ENCODE measurements at places on chromosomes 13 and 19.
A peak's percentile ranks its signal among the peaks of the same experiment; 100 is the strongest.

DNA sequence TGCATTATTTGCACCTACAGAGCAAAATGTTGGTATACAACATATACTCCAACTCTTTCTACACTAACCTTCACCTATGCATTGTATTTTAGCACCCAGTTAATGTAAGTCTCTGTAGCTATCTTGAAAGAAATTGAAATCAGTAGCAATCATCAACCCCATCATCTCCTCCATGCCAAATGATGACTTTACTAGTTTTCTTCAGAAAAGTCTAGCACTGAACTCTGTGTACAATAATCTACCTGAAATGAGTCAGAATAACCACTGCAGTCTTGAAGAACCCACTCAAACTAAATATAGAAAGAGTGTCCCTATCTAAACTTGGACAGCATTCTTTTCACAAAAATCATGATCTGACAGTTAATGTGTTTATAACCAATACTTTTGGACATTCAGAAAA lies 9.8 kb downstream of the IRS2 start:
- no peak for DNase-seq

- DNase-seq = peak; percentile 14
Observed at GRCh38 chr19:12784394-12784870, 6.9 kb upstream of the JUNB start.

DNA sequence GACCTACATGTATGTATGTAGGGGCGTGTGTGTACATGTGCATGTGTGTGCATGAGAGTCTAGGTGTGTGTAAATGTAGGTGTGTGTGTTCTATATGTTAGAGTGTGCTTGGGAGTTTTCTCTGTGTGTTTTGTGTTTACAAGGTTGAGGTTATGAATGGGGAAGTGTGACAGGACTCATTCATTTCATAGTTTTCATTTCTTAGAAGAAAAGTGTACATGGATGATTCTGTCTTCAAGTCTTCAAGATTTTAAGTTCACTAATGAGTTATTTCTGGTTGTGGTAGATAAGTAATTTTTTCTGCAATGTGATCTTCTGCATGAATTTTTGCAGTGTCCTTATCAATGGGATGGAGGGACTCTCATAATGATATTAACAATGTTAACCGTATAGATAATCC lies 118.2 kb upstream of the SLC10A2 start:
- no peak for DNase-seq

- no peak for DNase-seq
Observed at GRCh38 chr19:50401605-50402450, 16.9 kb upstream of the SPIB start.

- DNase-seq = no peak
Observed at GRCh38 chr13:31015199-31015598, 82.7 kb downstream of the TEX26 start.

- DNase-seq = no peak
Observed at GRCh38 chr13:91115776-91116175, 231.7 kb upstream of the MIR17HG start.

GRCh38 chr13:106403280-106403679 lies 132.2 kb downstream of the EFNB2 start:
- no peak for DNase-seq

DNA sequence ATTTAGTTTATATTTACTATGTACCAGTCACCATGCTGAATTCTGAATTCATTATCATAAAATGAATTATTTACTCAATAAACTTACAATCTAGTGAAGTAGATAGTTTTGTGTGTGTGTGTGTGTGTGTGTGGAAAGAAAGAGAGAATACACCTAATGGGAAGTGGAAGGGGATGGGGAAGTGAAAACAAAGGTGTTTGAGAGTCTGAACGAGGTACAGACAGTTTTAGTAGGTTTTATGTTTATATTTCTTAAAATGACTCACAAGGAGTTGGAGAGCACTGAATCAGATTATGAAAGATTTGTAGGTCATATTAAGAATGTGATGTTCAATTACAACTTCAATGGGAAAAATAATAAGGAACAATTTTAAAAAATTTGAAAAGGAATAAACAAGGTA lies 1753.0 kb downstream of the SLITRK1 start:
- DNase-seq = no peak

GRCh38 chr13:21232196-21232595 lies 55.7 kb downstream of the MRPL57 start:
- no peak for DNase-seq

- DNase-seq = no peak
Observed at GRCh38 chr13:83557845-83558244, 324.4 kb downstream of the SLITRK1 start.

DNA sequence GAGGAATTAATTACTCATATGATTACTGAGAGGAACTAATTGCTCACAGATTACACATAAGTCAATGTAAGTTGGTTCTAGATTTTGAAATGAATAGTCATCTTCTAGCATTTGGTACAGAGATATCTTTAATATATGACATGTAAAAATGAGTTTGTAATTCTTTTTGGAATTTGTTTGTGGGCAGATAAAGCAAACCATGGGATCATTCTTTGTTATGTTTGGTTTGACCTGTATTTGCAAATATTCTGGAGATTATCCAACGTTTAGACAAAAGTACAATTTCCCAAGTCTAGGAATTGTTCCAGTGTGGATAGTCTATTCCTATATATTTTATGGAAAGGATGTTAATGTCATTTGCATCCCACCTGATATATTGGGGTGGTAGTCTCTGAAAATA lies 309.6 kb upstream of the EDNRB start:
- DNase-seq = no peak

DNA sequence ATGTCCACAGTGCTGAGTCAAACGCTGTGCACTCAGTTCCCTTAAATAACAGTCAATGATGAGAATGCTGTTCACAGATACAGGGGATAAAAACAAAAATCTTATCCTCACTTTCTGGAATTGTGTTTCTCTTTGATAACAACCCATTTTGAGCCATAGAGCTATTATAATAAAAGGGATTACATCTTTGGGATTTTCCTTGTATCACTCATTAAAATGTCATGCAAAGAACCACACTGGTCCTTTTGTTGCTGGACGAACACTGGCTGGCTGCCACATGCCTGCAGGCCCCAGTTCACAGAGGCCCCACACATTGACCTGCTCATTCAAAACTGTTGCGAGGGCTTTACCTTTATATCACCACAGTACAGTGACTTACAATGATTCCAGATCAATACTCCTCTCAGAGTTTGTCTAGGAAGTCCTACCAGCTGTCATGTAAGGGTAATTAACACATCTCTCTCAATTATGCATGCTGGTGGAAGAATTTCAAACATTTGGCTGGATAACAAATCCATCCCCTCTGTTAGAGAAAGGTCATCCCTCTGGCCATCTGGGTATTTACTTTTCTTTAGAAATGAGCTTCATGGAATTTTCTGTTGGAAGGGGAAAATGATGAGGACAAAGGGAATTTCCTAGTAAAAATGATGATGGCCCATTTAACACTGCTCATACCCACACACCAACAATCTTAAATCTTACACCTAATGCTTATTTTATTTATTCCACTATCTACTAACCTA lies 85.9 kb downstream of the MBNL2 start:
- DNase-seq = no peak

- DNase-seq = no peak
Observed at GRCh38 chr19:33221638-33222037, 4.0 kb downstream of the SLC7A10 start.

DNA sequence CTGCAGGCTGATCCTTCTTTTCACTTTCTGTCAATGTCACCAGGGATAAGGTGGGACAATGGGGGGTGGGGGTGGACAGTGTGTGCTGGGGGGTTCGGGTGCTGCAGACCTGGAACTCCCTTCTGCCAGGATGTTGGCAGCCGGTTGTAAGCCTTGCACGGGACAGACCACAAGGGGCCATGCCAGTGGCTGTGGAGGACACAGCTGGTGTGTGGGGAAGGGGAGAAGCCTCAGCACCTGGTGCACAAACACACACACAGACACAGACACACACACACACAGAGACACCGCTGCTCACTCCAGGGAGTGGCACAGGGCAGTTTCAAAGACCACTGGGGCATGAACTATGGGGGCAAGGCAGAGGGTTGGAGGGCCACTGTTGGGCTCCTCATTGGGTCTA lies 3.6 kb downstream of the F2RL3 start:
- no peak for DNase-seq

DNA sequence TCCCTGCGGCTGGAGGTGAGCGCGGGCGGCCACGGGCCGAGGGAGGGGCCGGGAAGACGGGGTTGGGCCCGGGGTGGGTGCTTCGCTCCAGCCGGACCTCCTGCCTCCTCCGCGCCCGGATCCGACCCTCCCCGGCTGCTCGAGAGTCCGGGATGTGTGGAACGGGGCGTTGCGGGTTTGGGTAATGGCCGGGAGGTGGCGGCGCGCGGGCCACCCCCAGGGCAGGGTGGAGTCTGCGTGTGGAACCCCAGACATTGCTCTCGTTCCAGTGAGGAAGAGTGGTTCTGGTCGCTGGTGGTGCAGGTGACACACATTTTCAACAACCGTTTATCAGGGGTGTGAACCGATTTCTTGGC lies 38.8 kb downstream of the ARHGEF7 start:
- peak; percentile 34 for DNase-seq

- DNase-seq = no peak
Observed at GRCh38 chr19:41156207-41156606, 36.8 kb upstream of the CYP2S1 start.

GRCh38 chr19:34320277-34320676 lies 44.7 kb upstream of the GPI start:
- DNase-seq = no peak

DNA sequence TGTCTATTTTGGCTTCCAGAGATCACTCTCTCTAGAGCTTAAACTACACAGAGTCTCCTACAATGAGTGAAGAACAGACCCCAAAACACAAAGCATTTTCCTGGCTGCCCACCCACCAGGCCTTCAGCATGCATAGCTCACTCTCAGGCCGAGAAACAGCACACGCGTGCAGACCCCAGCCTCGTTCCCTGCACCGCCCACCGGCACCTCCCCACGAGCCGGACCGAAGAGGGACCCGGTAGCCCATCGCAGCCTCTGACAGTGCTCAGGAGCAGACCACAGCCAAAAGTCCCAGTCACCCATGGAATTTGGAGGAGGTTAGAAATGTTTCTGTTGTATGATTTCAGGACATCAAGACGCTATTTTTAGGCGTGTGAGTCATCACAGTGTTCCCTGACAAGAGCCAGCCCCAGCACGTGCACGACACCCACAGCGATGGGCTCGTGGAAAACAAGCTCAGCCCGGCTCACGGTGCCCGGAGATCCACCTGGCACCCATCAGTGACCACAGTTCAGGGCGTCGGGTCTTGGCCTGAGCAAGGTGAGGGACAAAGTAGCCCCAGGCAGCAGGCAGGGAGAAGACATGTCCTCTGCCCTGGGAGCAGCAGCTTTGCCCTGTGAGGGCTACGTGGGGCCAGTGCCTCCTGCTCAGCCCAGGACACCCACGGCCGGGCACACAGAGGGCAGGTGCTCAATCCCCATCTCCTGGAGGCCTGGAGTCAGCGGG lies 50.1 kb upstream of the SPACA7 start:
- DNase-seq = no peak

DNA sequence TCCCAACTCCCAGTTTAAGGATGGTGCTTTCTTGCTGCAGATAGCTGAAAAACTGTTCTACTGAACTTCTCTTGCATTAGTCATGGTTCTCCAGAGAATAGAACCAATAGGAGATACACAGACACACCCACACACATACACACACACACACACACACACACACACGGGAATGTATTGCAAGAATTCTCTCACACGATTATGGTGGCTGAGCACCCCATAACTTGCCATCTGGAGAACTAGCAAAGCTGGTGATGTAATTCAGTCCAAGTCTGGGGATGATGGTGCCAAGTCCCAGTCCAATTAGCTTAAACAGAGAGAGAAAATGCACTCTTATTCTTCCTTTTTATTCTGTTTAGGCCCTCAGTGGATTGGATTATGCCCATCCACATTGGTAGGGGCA lies 643.9 kb downstream of the DIAPH3 start:
- DNase-seq = no peak

GRCh38 chr19:29834991-29835846 lies 23.4 kb downstream of the CCNE1 start:
- no peak for DNase-seq

- no peak for DNase-seq
Observed at GRCh38 chr13:101817898-101818297, 365.4 kb downstream of the ITGBL1 start.

GRCh38 chr13:111359237-111359915 lies 38.9 kb downstream of the TEX29 start:
- DNase-seq = no peak

GRCh38 chr19:11265785-11266236 lies 3.5 kb upstream of the DOCK6 start:
- DNase-seq = no peak

DNA sequence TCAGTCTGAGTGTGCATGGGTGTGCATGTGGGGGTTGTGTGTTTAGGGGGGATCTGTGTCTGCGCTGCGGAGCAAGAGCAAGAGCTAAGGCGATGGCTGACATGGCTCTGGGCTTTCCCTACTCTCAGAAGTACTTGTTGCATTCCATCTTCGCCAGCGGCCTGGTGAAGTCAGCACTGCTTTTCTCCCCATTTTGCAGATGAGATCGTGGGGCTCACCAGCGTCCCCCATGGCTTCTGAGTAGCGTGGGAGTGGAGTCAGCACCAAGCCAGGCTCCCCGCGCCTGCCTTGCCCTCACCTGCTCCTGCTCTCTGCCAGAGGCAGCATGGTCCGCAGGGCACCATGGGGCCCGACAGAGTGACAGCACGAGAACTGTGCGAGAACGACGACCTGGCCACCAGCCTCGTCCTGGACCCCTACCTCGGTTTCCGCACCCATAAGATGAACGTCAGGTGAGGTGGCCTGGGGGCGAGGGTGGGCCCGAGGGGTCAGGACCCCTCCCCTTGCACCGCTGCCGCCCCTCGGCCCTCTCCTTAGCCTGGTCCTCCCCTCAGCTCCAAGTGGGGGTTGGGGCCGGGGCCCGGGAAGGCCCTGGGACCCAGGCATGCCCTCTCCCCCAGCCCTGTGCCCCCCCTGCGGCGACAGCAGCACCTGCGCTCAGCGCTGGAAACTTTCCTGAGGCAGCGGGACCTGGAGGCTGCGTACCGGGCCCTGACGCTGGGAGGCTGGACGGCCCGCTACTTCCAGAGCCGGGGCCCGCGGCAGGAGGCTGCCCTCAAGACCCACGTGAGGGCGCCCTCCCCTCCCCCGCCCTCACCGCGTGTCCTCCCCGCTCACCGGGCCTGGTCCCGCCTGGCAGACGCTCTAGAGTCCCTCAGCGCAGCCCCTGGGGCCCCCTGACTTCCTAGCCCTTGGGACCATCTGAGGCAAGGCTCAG lies 2.2 kb downstream of the KMT5C start:
- no peak for DNase-seq

DNA sequence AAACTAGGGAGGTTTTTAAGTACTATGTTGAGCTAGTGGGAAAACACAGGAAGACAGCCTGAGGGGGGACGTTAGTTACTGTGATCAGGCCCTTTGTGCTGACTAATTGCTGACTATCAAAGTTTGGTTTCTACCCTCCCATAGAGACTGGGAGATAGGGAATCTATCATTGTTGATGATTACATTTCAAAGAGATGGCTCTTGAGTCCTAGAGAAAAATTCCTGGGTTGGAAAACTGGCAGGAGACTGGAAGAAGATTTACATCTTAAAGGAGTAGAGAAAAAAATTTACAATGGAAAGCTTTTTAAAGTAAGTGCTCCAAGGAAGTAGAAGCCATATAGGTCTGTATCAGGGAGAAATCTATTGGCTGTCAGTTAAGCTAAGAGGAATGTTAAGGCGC lies 522.0 kb upstream of the KLHL1 start:
- DNase-seq = no peak

GRCh38 chr13:23147827-23148226 lies 33.0 kb upstream of the SGCG start:
- no peak for DNase-seq

- no peak for DNase-seq
Observed at GRCh38 chr13:114010401-114011101, 36.7 kb upstream of the C13orf46 start.

GRCh38 chr19:52670046-52670445 lies 31.9 kb upstream of the ZNF83 start:
- no peak for DNase-seq

Data from OCI-LY7 (cell line).